Stimulated activated CD4-positive, alpha-beta T cell treated with anti-CD3 and anti-CD28 coated beads, TNF-alpha, amount 100 ng/mL, for 48 hours (primary cell): ENCODE measurements at places on chromosomes 11 and 22.

GRCh38 chr11:14417617-14418374 lies 58.8 kb upstream of the RRAS2 start:
- no peak for DNase-seq

DNA sequence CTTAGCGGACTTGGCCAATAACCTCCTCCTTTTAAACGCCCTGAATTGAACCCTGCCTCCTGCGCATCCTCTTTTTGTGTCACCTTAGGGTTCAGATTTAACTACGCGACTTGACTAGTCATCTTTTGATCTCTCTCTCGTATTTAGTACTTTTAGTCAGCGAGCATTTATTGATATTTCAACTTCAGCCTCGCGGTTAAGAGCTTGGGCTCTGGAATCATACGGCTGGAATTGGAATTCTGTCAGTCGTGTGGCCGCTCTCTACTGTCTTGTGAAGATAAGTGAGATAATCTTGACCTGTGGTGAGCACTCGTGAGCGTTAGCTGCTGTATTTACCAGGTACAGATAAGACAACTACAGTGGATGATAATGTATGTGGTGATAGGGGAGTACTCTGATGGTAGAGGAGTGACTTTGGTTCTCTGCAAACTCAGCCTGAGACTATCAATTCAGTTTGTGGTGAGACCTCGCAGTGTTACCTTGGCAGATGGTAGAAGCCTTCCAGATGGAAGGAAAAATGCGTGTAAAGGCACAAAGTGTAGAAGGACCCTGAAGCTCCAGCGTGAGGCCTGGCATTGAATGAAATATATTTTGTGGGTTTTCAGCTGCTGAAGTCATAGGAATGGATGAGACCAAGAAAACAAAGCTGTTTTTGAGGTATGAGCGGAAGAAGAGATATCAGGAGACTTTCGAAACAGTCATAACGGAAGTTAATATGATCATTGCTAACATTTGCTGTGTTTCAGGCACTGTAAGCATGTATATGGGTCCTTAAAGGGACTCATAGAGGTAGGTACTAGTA lies 682 bp downstream of the ATM start:
- DNase-seq, result no peak

DNA sequence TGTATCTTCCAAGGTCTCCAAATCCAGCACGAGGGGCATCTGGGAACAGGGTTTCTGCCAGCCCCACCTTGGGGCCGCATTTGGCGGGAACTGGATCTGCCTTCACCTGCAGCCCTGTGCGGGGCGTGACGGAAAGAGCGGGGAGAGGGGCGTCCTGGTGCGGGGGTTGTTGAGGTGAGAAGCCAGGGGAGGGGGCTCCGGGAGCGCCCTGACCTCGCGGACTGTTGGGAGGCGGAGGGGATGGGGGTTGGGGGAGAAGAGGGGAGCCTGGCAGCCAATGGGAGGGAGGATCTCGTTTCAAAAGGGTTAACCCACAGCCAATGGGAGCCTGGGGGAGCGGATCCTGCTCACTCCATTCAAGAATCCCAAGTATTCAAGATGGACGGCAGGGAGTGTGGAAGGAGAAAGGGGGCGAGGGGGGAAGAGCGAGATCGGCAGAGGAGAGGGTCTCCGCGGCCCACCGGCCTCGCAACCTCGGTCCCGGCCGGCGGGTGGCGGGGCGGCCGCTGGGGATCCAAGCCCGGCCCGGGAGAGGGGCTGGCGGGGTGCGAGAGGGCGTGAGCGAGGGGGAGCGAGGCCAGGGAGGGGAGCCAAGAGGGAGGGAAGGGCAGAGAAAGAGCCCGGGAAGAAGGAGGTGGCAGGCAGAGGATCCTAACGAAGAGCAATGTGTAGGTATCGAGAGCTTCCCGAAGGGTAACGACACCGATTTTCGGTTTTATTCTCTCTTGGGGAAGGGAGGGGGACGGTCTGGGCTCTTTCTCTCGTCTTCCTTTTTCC lies 11.5 kb downstream of the YPEL4 start:
- DNase-seq, result no peak

GRCh38 chr22:30305519-30305905 lies 16.2 kb upstream of the CASTOR1 start:
- no peak for DNase-seq

DNA sequence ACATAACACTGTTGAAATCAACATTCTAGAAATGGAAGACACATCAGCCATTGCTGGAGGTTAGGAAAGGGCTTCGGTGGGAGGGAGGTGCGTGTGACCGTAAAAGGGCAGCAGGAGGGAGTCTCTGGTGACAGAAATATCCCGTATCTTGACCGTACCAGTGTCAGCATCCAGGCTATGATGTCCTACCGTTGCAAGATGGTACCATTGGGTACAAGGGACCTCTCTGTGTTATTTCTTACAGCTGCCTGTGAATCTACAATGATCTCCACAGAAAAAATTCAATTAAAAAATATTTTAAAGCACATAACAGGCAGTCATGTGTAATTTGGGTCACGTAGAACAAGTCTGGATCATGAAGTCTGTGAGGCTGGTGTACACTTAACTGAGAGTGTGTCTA lies 27.4 kb upstream of the SEPTIN5 start:
- no peak for DNase-seq

GRCh38 chr11:12120031-12121008 lies 9.9 kb downstream of the MICAL2 start:
- no peak for DNase-seq

DNA sequence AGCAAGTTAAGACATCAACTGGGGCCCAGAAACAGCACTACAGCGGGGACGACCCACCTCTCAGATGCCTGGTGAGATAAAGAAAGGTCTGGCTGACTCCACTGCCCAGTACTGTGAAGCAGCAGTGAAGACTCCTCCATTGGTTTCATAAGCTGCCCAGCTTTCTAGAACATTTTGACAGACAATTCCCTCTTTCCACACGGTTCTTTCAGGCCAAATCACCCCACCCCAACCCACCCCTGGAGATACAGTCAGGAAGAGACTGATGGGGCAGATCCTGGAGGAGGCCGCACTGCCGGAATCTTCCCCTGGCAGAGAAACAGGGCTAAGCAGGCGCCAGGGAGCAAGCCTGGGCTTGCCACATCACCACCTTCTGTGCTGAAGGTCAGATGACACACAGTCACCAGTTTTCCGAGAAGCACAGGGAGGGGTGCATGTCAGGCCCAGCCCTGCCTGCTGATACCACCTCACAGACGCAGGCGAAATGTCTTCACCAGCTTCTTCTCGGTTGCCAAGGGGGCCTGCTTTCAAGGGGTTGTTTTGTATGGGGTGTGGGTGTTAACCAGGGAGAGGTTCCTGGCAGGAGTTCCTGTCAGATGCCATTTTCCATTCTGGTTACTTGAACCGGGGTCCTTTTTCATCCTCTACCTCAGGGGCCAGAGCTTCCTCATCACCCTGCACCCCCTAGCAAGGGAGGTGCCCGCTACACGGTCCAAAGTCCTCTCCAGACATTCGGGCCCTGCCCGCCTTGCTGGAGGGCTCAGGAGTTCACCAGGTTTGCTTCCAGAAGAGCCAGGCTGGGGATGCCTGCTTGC lies 1.4 kb upstream of the NEAT1 start:
- no peak for DNase-seq

GRCh38 chr11:110886288-110886970 lies 174.2 kb upstream of the ARHGAP20 start:
- DNase-seq, result no peak

- DNase-seq, result no peak
Measured at GRCh38 chr22:19357270-19358105, 66.0 kb upstream of the CLTCL1 start.

DNA sequence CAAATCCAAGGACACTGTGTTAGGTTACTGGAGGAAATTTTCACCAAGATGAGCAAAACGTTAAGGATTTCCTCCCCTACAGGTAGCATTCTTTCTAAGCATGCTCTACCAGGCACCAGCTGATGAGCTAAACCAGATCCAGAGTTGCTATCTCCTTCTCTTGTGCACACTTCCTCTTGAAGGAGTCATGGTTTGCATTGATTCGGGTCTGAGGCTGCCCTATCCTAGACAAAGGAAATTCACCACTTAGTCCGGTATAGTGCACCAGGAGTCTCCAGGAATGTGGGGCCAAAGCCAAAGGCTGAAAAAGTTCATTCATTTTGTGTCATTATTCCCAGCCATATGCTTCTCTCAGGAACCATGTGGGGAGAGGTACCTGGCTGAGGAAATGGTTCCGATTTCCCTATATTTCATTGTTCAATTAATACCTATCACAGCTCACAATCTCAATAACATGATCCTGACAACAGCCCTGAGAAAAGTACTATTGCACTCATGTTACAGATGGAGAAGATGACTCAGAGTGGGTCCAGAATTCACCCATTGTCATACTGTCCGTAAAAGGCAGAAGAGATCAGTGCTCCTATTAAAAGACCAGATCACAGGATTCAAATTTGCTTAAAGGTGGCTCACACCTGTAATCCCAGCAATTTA lies 39.1 kb downstream of the SLC35F2 start:
- no peak for DNase-seq

DNA sequence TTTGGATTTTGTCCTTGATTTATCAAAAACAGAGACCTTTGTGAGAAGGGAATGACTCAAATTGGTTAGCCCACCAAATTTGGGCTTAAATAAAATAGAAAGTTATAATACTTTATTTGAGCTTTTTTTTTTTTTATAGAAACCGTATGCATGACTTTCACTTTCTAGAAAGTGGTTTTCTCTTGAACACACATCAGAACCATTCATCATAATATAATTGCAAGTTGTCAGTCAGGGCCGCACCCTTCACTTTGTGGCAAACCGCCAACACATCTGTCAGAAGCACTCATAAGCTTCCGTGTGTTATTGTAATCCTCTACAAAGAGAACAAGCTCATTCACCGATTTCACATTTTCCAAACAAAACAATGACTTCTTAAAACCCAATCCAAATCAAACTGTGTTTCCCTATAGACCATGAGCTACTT lies 76.1 kb downstream of the SOX6 start:
- no peak for DNase-seq

DNA sequence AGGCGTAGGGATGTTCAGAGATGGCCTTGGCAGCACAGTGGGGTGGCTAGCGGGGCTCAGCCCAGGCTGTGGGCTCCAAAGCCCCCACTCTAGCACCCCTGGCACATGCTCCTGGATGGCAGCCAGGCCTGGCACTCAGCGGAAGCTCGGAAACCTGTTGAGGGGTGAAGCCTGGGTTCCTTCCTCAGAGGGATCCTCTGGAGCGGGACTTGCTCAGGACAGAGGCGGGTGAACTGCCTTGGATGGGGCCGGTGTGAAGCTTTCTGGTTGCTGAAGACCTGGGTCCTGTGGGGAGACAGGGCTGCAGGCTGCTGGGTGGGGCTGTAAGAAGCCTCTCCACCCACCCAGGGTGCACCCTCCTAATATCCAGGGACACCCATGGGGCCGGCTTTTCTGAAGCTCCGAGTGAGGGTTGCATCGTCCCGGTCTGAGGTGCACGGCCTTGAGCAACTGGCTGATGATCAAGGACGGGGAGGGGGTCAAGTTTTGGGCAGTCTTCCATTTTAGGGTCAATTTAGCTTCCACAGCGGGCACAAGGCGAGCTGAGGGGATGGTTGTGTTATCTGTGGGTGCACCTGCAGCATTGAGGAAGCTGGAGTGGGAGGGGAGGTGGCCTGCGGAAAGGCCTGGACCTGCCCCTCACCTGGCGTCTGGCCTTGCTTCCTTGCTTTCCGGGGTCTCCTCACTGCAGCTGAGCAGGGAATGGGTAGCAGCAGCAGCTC lies 5.2 kb downstream of the MRGPRE start:
- DNase-seq, result no peak

- DNase-seq, result no peak
Measured at GRCh38 chr11:62435846-62436660, 17.2 kb downstream of the SCGB1A1 start.

DNA sequence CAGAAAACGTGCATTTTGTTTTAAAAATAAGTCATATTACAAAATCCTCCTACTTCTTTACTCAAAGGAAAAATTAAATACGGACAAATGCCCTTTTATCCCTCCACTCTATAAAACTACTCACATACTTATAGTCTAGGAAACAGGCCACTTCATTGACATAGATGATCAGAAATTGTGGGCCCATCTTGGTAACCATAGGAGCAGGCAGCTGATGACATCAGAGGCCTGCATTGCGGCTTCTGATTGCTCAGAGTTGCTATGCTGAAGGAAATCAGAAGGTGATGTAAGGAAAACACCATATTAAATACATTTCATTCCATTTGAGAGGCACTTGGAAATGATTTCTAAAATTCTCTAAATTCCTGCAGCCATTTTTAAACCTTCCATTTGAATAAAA lies 27.0 kb downstream of the FAM76B start:
- no peak for DNase-seq

- no peak for DNase-seq
Measured at GRCh38 chr11:65613091-65613928, 711 bp downstream of the MAP3K11 start.

- DNase-seq, result no peak
Measured at GRCh38 chr11:67667490-67668191, 6.8 kb downstream of the ALDH3B2 start.

DNA sequence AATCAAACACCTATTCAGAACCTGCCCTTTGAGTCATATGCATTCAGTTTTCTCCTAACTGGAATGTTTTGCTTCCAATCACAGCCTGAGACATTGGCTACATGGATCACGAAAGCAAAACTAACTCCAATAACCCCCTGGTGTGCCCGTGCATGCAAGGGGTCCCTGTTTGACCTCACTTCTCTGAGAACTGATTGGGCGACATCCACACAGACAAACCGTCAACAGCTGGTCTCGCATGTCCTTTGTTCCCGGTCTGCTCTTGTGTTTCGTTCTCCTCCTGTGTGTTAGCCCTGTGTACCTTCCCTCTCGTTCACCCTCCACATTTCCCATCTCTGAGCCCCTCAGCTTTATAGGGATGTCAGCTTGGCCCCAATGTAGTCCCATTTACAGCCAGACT lies 67.2 kb upstream of the TTC12 start:
- no peak for DNase-seq

GRCh38 chr11:70230151-70230839 lies 27.2 kb downstream of the FADD start:
- DNase-seq, result no peak

GRCh38 chr11:2462986-2463765 lies 18.4 kb downstream of the KCNQ1 start:
- no peak for DNase-seq

DNA sequence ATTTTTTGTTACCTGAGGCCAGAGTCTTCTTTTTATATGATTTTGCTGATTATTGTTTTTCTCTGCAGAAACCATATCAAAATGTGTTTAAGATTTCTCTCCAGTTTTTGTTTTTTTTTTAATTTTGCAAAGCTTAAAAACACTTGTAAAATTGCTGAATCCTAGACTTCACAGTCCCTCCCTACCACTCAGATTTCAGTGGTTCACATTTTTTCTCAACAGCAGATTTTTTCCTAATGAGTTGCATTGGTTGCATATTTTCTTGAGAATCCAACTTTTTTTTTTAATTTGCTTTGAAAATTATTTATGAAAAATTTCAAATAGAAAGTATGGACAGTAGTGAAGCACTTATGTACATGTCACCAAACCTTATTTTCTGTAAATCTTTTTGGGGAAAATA lies 5.8 kb downstream of the ARL14EP start:
- no peak for DNase-seq

GRCh38 chr11:114569801-114570200 lies 10.1 kb upstream of the NXPE1 start:
- DNase-seq, result no peak
